ENCODE measurements at places on chromosomes 12 and 14.
A peak's percentile ranks its signal among the peaks of the same experiment; 100 is the strongest.

DNA sequence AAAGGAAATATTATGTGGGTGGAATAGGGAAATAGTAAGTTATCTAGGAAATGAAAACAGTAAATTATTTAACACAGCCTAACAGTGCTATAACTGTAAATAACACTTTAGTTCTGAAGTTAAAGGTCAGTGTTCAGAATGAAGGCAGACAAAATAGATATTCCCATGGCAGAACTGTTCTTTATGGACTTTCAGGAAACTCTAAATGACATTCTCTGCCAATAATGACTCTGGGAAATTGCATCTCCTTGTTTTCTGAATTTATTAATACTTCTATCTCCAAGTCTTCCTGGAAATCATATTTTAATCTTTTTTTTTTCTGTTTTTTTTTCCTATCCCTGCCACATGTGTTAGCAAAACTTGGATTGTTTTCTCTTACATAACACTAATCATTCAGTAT is 101.4 kb downstream of the PDE3A start:
- peaks cover 15% of the 10 kb centered on the region for H3K4me1 ChIP-seq
- DNase-seq = no peak
- H3K36me3 ChIP-seq = no peaks in the 10 kb centered on the region
- no peak overlapping the region for H3K27ac ChIP-seq

DNA sequence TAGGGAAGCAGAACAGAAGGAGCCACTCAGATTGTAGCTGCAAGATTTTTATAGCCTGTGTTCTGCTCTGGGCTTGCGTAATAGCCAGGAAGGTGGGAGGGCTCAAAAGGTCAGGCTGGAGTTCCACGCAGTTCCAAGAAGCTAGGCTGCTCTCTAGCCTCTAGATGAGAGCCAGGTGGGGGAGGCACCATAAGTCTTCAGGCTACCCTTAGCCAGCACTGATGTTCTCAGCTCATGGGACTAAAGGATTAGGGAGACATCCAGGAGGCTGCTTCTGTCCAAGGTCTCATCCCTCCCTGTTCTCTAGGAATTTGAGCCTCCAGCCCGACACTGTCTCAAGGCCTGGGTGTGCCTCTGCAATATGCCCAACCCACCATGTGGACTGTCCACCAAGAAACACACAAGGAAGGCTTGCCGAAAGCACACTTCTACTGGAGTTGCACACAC is 1.7 kb downstream of the LMBR1L start:
- H3K4me3 ChIP-seq = peak overlapping the region; percentile 86
- H3K27ac ChIP-seq = peak overlapping the region; percentile 92
- H3K4me1 ChIP-seq = peaks cover 60% of the 10 kb centered on the region
- no peak for DNase-seq

DNA sequence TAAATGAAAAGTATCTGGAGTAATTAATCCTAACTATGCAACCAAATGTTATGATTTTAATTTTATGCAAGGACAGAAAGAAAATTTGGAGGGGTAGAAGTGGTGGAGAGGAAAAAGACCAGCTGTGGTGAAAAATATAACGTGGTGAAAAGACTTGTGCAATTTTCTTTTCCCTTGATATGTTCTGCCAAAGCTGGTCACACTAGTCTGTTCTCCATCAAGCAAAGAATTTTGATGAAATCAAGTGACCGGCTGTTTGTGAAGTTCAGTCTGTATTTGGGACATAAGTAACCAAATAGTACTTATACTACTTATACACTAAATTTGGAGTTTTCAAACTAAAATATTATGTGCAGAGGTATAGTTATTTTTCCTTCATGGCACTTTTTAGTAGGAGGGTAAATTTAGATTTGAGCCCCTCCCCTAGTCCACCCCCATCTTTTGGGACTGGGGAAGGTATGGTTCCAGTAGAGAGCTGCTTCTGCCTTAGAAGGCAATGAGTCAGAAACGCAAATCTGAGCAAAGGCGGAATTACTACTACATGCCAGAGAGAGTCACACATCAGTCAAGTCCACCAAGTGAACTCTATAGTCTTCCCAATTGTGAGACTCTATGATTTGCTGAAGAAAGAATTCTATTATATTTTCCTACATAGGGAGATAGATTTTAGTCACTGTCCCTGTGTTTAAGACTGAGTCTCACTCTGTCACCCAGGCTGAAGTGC is 229.7 kb downstream of the SLC25A21 start:
- no peak overlapping the region for H3K4me3 ChIP-seq
- H3K27ac ChIP-seq = no peak overlapping the region
- H3K27me3 ChIP-seq = no peaks in the 10 kb centered on the region
- no peaks in the 10 kb centered on the region for H3K4me1 ChIP-seq
- DNase-seq = no peak

GRCh38 chr12:49279706-49280159 is 14.9 kb downstream of the TUBA1C start:
- no peak overlapping the region for H3K4me3 ChIP-seq
- DNase-seq = no peak
- H3K27me3 ChIP-seq = peaks cover 7% of the 10 kb centered on the region
- H3K36me3 ChIP-seq = no peaks in the 10 kb centered on the region

GRCh38 chr14:24224618-24225071 is 7.5 kb downstream of the NEDD8 start:
- DNase-seq = no peak
- no peaks in the 10 kb centered on the region for H3K4me1 ChIP-seq
- H3K27me3 ChIP-seq = no peaks in the 10 kb centered on the region

DNA sequence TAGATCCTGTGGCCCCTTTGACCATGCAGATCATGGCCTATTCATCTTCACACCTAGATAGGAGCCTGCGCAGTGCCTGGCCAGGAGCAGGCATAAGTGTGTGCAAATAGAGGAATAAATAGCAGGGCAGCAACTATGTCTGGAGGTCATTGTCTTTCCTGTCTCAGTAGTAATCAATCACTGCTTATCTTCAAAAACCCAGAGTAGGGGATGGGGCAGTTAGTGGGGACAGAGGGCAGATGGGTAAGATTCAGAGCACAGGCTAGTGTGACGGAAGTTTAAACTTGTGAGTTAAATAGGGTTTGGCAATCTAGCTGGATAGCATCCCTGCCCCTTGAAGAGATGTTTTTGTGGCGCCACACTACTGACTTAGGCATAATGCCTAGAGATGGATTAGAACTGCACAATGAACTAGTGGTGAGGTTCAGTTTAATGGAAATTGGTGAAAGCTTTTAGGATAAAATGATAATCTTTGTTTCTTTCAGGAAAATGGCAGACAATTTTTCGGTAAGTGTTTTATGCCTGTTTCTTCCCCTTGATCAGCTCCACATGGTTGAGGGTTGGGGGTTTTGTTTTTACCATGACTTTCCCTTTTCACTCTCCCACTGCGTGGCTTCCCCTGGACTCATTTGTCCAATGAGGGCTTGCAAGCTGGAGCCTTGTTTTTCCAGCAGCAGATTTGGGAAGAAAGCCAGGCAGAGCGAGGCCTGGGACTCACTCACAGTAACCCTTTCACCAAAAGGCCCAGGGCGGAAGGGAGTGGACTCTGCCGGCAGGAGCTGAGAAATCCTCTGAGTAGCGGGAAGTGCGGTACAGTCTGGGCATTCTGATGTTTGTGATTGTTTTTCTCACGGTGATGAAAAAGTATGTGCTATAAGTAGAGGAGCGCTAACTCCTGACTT is 8.1 kb downstream of the LGALS3 start:
- H3K4me3 ChIP-seq = peak overlapping the region; percentile 32
- peaks cover 70% of the 10 kb centered on the region for H3K4me1 ChIP-seq
- DNase-seq = no peak
- peaks cover 54% of the 10 kb centered on the region for H3K36me3 ChIP-seq

GRCh38 chr12:12212769-12213168 is 54.1 kb downstream of the LRP6 start:
- no peak overlapping the region for H3K4me3 ChIP-seq
- no peak overlapping the region for H3K27ac ChIP-seq
- no peaks in the 10 kb centered on the region for H3K36me3 ChIP-seq
- no peaks in the 10 kb centered on the region for H3K27me3 ChIP-seq
- H3K4me1 ChIP-seq = no peaks in the 10 kb centered on the region

Data from suprapubic skin (tissue), 4 donors.